ENCODE measurements at places on chromosomes 6 and 20. TPM values are rescaled to one million over a fixed set of nuclear protein-coding genes. Genes with fewer than 3 reads are reported as not detected.

The FAM209B gene
- polyA plus RNA-seq = 0.37 TPM

The DUSP15 gene
- polyA plus RNA-seq = 17.1 TPM

The EGFL8 gene
- 24.0 TPM for polyA plus RNA-seq

The CBFA2T2 gene
- 26.8 TPM for polyA plus RNA-seq

The ZSCAN23 gene
- polyA plus RNA-seq = 17.2 TPM

The MRAP2 gene
- polyA plus RNA-seq = 2.2 TPM

The MATN4 gene
- polyA plus RNA-seq = 0.55 TPM

The KCNK5 gene
- polyA plus RNA-seq = 8.9 TPM

The SLC24A3 gene
- 5.4 TPM for polyA plus RNA-seq

The NRSN1 gene
- polyA plus RNA-seq = 1.5 TPM

The OSTM1 gene
- polyA plus RNA-seq = 21.9 TPM

The RALGAPA2 gene
- 17.7 TPM for polyA plus RNA-seq

The SYCP2L gene
- 6.1 TPM for polyA plus RNA-seq

- DNase-seq = no peak
Observed at GRCh38 chr6:150765067-150765764, 100.3 kb upstream of the MTHFD1L start.

- no peak for DNase-seq
Observed at GRCh38 chr6:15936503-15936902, 192.4 kb upstream of the MYLIP start.

- no peak for DNase-seq
Observed at GRCh38 chr20:32839982-32840285, 18.8 kb upstream of the EFCAB8 start.

- DNase-seq = no peak
Observed at GRCh38 chr20:3749087-3749688, 16.7 kb downstream of the HSPA12B start.

DNA sequence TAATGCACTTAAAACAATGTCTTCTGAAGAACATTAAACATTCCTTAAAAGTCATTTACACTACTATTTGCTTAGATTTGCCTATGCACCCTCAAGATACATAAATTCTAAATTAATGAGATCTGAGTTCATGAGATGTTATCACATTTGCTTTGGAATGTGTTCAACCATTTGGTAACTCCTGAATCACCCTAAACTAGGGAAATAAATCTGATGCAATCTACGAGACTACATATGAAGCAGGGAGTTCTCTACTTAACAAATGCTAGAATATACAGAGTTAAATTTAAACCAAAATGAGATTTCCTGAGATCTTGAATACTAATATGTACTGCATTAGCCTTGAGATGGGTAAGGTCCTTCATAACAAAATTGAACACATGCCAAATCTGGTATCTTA lies 170.1 kb downstream of the CLIC5 start:
- no peak for DNase-seq

GRCh38 chr6:148648754-148649453 lies 97.9 kb upstream of the UST start:
- DNase-seq = no peak

- no peak for DNase-seq
Observed at GRCh38 chr6:116447496-116448011, 13.6 kb upstream of the CALHM6 start.

- DNase-seq = no peak
Observed at GRCh38 chr6:142414462-142415250, 112.8 kb downstream of the ADGRG6 start.

GRCh38 chr20:18857640-18858039 lies 44.1 kb downstream of the SCP2D1 start:
- DNase-seq = no peak

DNA sequence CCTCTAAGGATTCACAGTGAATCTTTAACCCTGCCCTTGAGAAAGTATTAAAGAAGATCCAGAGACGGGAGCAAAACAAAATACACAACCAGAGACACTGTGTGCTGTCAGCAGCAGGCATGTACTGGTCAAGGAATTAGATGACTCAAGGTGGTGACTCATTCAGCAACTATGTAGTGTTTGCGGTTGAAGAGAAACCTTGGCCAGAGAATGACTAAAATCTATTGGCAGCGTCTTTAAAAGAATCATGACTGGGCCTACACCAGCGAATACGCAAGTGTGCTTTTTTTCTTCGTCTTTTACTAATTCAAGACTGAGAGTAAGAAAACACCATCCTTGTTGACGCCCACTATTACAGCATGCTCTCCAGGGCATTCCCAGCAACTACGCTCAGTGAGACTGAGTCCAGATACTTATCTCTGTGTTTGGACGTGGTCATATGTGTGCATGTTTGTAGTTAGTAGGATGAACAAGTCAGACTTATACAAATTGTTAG lies 72.4 kb upstream of the BACH2 start:
- DNase-seq = no peak

- no peak for DNase-seq
Observed at GRCh38 chr20:62929051-62929538, 2.8 kb upstream of the DIDO1 start.

DNA sequence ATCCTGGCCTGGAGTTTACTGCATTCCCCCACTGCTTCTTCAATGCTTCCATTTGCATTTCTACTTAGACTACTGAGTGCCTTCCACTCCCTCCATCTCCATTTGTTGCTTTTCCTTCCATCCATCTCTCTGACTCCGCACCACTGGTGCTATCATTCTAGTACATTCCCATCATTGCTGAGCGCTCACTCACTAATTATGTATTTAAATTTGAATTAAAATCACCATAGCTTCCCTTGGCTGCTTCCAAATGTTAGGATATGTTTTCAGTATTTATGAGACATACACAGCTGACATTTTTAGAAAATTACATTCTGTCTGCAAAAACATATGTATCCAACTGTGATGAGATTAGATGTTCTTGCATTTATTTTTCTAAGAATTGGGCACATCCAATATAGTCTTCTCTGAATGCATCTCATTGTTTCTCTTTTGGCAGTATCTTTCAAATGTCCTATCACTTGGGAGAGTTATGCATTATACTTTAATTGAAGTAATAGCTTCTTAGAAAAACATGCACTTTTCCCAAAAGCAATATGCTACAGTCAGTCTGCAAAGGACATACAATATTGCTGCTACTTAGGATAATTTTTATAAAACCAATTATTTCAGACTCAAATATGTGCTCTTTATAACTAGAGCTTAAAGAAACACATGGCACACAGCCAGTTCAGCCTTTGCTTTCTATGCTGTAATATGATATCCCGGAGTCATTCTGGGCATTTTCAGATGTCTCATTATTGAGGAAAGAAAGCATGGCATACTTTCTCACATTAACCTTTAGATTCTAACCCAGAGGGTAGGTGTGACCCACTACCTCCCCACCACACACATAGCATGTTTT lies 12.1 kb upstream of the COL21A1 start:
- no peak for DNase-seq

GRCh38 chr20:43969501-43970182 lies 55.0 kb downstream of the TOX2 start:
- no peak for DNase-seq

DNA sequence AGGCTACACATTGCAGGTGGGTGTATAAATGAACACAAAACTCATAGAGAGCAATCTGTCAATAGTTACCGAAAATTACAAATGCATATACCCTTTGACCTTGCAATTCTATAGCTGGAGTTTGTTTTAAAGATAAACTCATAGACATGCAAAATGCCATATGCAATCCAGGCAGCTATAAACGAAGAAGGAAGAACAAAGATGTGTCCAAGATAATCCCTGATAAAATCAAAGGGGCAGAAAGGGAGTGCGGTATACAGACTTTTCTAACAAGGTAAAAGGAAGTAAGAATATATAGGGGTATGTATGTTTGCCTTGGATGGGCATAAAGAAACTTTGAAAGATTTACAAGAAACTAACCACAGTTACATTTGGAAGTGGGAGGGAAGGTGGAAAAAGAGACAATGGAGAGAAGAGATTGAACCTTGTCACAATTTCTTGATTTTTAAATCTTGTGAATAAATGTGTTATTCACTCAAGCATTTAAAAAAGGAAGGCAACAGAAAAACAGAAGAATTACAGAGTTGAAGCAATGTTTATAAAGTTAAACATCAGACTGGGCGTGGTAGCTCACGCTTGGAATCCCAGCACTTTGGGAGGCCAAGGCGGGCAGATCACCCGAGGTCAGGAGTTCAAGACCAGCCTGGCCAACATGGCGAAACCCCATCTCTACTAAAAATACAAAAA lies 29.9 kb downstream of the FAM8A1 start:
- DNase-seq = no peak

- DNase-seq = no peak
Observed at GRCh38 chr20:38046572-38046971, 13.0 kb downstream of the RPRD1B start.

DNA sequence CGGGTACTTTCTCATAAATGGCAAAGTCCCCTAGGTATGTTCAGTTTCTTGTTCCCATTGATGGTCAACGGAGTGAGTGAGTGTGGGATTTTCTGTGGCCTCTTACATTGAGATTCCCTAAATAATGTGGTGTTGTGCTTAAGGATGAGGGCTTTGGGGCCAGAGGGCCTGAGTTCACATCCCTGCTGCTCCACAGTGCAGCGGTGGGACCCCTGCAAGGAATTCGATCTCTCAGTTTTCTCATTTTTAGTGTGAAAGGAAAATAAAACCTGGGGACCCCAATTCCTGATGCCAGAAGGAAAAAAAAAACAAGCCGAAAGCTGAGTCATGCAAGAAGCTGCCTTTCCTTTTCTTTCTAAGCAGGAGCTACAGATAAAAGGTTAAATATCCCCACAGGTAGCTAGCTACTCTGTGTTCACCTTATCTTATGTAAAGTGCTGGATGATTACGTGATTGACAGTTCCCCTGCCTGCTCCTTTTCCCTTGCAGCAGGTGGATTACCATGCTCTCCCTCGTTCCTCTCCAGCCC lies 120.2 kb upstream of the CLDN20 start:
- DNase-seq = no peak

GRCh38 chr6:16108921-16109658 lies 19.8 kb upstream of the MYLIP start:
- DNase-seq = no peak

DNA sequence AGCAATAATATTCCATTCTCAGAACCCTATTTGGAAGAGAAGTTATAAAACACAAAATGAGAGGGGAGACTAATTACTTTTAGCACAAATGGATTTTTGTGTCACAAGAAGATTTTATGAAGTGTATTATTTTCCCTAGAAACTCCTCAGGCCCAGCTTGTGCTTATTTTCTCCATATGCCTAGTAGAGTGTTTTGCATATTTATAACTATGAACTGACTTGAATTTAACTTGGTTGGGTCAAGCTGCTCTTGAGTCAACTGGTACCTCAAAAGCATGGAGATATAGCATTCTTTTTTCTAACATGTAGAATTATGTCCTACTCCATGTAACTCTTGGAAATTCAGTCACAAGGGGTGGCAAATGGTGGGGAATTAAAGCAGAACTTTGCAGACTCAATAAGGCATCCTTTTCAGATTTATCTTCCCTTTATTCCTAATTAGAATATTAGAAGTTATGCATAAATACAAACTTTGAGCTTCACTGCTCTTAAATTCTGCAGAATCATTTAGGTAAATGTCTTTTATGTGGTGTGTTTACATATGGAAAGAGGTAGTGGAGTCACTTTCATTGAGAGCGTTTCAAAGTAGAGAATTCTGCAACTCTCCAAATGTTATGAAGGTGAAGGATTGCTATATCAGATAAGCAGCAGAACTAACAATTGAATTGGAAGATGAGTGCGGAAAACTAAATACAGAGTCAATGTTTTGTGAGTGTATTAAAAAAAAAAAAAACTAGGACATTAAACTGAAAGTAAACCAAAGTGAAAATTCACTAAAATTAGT lies 19.1 kb upstream of the CCN2 start:
- DNase-seq = no peak

DNA sequence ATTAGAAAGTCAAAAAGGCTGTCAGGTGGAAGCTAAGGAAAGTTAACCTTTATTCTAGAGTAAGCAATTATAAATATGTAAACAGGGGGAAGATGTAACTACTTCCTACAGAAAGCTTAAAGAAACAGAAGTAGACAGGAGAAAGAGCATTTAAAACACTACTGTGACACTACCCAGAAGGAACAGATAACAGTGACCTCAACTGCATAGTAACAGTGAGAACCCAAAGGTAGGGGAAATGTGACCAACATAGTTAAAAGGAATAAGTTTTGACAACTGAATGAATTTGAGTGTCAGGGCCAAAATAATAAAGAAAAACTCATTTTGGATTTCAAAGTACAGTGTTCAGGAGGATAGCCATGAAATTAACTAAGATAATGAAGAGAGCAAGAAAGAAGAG lies 43.5 kb downstream of the IBTK start:
- DNase-seq = no peak

DNA sequence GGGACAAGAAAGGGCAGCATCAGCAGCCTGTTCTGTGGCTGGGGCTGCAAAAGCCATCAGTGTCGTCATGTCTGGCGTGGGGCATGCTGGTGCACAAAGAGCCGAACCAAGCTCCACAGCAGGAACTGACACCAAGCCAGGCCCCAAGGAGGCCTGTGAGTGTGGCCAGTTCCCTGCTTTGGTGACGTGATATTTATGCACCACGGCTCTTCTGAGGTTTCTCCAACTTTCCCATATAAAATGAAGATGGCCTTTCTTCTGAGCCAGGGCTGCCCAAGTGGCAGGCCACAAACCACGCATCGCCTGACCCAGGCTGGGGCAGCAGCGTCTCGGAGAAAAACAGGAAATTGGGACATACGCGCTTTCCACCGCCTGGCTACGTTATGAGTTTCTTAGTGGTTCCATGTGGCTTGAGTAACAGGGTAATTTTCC lies 109.9 kb downstream of the RIN2 start:
- DNase-seq = no peak

GRCh38 chr6:18386298-18386976 lies 713 bp upstream of the RNF144B start:
- DNase-seq = no peak

DNA sequence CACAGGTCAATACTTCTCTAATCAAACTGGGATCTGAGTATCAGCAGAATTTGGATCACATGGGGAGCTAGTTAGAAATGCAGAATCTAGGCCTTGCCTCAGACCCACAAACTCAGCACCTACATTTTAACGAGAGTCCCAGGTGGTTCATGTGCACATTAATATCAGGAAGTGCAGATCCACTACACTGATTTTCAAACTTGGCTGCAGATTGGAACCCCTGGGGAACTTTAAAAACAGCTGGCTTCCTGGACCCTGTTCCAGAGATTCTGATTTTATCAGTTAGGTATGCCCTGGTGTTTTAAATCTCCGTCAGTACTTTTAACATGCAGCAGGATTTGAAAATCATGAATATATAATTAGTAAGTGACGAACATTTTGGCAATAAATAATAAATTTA lies 1.9 kb upstream of the CST8 start:
- DNase-seq = no peak

GRCh38 chr6:42947950-42948349 lies 12.6 kb upstream of the GNMT start:
- no peak for DNase-seq

GRCh38 chr20:46135856-46136633 lies 17.9 kb downstream of the CD40 start:
- no peak for DNase-seq

GRCh38 chr6:133546098-133546497 lies 304.9 kb downstream of the EYA4 start:
- no peak for DNase-seq

- DNase-seq = no peak
Observed at GRCh38 chr6:34852406-34853085, 35.3 kb downstream of the TAF11 start.

GRCh38 chr6:80029470-80029869 lies 25.0 kb downstream of the TTK start:
- no peak for DNase-seq
